Bronchial smooth muscle cell (primary cell): ENCODE measurements at places on chromosomes 3 and 15. TPM values are rescaled to one million over a fixed set of nuclear protein-coding genes. Genes with fewer than 3 reads are reported as not detected.

Gene RIOX2
- 26.9 and 27.7 TPM in 2 replicates for total RNA-seq

Gene STX19
- total RNA-seq, result not detected in 2 replicates

Gene SEMA3B
- 31.7 and 36.9 TPM in 2 replicates for total RNA-seq

Gene MUC4
- total RNA-seq, result 0.16 TPM in 1 of 2 replicates, not detected in the other

Gene HGD
- total RNA-seq, result 0.26 and 0.32 TPM in 2 replicates

Gene GRAMD2A
- total RNA-seq, result 0.09 and 0.16 TPM in 2 replicates

Gene SNURF
- 87.3 and 257 TPM in 2 replicates for total RNA-seq

Gene SERPINI2
- total RNA-seq, result not detected in 2 replicates

Gene HTR3E
- total RNA-seq, result not detected in 2 replicates

Gene TRAT1
- total RNA-seq, result not detected in 2 replicates

Gene LCTL
- 1.0 and 6.0 TPM in 2 replicates for total RNA-seq

Gene GPR87
- total RNA-seq, result 0.16 TPM in 1 of 2 replicates, not detected in the other

Gene EEF1AKMT4
- 1.1 and 1.5 TPM in 2 replicates for total RNA-seq

Gene THPO
- 0.16 and 0.52 TPM in 2 replicates for total RNA-seq

Gene GABRR3
- total RNA-seq, result not detected in 2 replicates

Gene SLC9A9
- 37.0 and 65.9 TPM in 2 replicates for total RNA-seq

Gene ONECUT1
- total RNA-seq, result not detected in 2 replicates

Gene CISH
- 0.77 and 0.95 TPM in 2 replicates for total RNA-seq

Gene ZMYND10
- total RNA-seq, result 1.3 and 1.4 TPM in 2 replicates

Gene TMC3
- under 0.01 TPM in 1 of 2 replicates, not detected in the other for total RNA-seq

Gene PLA2G4D
- total RNA-seq, result not detected in 2 replicates

Gene TYRO3
- 11.8 and 16.9 TPM in 2 replicates for total RNA-seq

Gene GPR149
- not detected in 2 replicates for total RNA-seq

Gene MINAR1
- 0.43 and 0.63 TPM in 2 replicates for total RNA-seq

Gene ALDH1A3
- 80.7 and 213 TPM in 2 replicates for total RNA-seq

Gene MCF2L2
- total RNA-seq, result 0.09 and 0.32 TPM in 2 replicates
